Esophagus squamous epithelium (tissue), 5 donors: ENCODE measurements at places on chromosomes 7 and 10.

DNA sequence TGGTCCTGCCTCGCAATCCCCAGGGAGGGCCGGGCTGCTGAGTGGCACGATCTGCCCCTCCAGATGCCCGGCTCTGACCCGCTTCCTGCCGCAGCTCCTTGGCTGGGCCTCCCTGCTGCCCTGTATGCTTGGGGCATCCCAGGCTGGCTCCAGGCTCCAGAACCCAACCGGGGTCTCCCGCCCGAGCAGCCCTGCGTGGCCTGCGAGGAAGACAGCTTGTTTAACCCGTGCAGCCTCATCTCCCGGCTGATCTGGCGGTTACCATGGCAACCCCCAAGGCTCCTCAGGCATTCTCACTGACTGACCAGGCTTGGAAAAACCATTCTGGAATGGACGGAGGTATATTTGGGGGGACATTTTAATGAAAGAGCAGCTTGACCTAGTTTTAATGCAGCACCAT lies 232.4 kb upstream of the MYO3A start:
- no peak for DNase-seq

- no peak for DNase-seq
These were observed 5.4 kb downstream of the IDI1 start for GRCh38 chr10:1043532-1043995.

GRCh38 chr10:130479146-130479545 lies 343.0 kb downstream of the GLRX3 start:
- DNase-seq, result no peak

DNA sequence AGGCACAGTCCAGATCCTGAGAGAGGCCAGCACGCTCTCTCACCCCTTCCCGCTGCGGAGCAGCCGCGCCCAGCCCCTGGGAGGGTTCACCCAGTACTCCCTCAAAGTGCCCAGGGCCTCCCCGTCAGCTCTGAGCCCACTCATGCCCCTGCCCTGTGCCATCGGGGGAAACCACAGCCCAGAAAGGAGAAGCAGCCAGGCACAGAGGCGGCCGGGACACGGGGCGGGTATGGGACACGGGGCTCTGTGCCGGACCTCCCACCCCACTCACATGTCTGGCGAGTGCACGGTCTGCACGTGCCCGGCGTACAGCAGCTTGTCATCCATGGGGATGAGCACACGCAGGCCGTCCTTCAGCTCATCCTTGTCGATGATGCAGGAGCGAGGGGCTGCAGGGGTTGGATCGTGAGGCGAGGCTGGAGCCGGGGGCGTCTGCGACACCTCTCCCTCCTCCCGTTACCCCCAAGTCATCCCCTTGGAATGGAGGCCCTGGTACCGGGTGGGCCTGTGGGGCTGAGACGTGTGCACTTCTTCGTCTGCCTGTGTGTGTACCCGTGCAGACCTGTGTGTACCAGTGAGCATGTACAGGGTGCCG lies 38.2 kb downstream of the SLC29A4 start:
- DNase-seq, result no peak

- DNase-seq, result no peak
These were observed 83.3 kb upstream of the DYNC1I1 start for GRCh38 chr7:95688931-95689495.

DNA sequence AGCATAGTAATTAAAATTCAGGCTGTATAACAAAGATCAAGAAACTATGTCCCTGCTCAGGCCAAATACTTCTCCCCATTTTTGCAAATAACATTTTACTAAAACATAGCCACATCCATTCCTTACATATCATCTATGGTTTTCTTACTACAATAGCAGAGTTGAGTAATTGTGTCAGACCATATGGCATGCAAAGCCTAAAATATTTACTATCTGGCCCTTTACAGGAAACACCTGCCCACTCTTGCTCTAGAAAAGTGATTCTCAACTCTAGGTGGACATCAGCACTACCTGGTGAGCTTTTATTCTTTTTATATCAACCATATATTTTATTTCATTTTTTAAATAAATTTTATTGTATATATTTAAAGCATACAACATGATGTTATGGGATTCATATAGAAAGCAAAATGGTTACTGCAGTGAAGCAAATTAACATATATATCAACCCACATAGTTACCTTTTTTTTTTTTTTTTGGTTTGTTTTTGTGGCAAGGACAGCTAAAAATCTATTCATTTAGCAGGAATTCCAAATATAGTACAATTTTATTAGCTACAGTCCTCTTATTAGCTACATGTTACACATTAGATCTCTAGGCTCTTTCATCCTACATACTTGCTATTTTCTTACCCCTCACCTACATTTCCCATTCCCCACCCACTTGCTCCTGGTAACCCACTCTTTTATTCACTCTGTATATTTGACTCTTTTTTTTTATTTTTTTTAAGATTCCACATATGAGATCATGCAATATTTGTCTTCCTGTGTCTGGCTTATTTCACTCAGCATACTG lies 19.6 kb downstream of the ABI1 start:
- no peak for DNase-seq

GRCh38 chr10:126207851-126208250 lies 180.4 kb downstream of the ADAM12 start:
- no peak for DNase-seq

DNA sequence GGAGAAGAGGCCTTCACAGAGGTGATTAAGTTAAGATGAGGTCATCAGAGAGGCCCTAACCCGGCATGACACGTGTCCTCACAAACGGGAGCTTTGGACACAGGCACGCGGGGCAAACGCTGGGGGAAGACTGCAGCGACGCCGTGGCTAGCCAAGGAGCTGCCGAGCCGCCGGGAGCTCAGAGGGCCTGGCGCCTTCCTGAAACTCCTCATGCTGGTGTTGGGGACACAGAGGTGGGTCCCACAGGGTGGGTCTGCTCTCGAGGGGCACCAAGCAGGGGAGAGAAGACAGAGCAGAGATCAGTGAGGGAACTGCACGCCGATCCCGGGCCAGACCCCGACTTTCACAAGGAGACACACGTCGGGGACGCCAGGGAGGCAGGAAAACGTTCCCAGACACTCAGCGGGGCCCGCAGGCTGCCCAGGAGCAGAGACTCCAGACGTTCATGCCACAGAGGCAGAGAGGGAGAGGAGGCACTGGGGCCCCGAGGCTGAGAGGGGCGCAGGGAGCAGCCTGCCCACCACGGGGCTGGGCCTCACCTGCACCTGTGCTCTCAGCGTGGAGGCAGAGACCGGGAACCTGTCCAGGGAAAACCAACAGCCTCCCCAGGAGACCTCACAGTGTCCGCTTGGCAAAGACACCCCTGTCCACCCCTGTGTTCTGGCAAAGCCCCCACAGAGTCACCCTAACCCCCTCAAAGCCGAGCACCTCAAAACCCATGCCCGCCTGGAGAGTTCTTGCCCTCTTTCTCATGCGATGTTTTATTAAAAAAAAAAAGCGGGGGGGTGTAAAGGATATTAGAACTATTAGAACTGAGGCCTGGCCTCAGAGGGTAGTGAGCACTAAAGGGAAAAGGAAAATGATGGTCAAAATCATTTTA lies 103.8 kb downstream of the PDGFA start:
- no peak for DNase-seq

- no peak for DNase-seq
These were observed 15.5 kb downstream of the AOAH start for GRCh38 chr7:36708767-36709166.

DNA sequence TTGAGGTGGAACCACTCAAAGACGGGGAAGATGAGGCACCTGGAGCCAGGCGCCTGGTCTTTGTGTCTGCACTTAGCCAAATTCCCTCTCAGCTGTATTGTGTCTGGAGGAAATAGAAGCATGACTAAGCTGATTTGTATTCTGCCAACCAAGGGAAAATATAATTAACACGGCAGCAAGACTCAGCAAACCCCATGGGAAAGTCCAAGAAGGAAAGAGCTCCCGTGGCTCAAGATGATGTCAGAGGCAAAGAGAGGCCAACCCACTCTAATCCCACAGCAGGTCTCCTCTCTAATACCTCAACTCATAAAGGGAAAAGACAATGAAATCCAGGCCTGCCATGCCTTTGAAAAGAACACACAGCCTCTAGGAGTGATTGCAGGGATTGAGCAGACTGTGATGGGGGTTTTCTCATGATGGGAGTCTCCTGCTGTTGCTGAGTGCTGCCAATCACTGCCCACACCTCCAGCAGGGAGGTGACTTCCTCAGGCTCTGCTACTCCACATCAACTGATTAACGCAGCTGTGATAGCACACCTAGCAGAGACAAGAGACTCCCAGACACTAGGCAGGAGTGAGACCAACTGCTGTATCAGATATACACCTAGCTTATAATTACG lies 255.5 kb upstream of the C7orf33 start:
- no peak for DNase-seq

- DNase-seq, result no peak
These were observed 115.0 kb downstream of the FAM107B start for GRCh38 chr10:14659626-14660196.
